ENCODE measurements at places on chromosomes 12 and 14.
A peak's percentile ranks its signal among the peaks of the same experiment; 100 is the strongest.

DNA sequence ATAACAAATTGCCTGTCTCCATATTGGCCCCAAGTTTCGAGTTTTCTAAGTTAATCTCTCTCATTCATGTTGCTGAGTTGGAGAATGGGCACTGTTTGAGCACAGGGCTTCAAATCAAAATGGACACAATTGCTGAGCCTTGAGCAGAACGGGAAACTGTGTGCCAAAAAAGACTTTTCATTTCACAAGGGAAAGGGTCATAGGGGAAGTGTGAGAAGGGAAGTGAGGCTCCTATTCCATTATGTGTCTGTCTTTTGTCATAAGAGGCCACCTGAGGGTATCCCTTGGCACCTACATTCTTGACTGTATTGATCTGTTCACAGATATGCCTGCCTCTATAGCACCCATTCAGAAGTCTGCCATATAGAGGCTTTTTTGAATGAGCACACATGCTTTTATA lies 59.1 kb downstream of the TTLL5 start:
- no peaks in the 10 kb centered on the region for H3K27me3 ChIP-seq
- peaks cover 52% of the 10 kb centered on the region for H3K4me1 ChIP-seq
- peak overlapping the region; percentile 42 for H3K27ac ChIP-seq
- H3K4me3 ChIP-seq: no peak overlapping the region

GRCh38 chr14:79549515-79549914 lies 661.8 kb downstream of the DIO2 start:
- no peaks in the 10 kb centered on the region for H3K36me3 ChIP-seq
- DNase-seq: no peak
- no peak overlapping the region for H3K4me3 ChIP-seq
- H3K27me3 ChIP-seq: no peaks in the 10 kb centered on the region
- no peaks in the 10 kb centered on the region for H3K4me1 ChIP-seq
- no peak overlapping the region for H3K27ac ChIP-seq

GRCh38 chr12:116423094-116423493 lies 136.1 kb upstream of the MAP1LC3B2 start:
- no peak overlapping the region for H3K4me3 ChIP-seq
- no peaks in the 10 kb centered on the region for H3K4me1 ChIP-seq
- H3K27me3 ChIP-seq: no peaks in the 10 kb centered on the region
- DNase-seq: no peak
- H3K27ac ChIP-seq: no peak overlapping the region

DNA sequence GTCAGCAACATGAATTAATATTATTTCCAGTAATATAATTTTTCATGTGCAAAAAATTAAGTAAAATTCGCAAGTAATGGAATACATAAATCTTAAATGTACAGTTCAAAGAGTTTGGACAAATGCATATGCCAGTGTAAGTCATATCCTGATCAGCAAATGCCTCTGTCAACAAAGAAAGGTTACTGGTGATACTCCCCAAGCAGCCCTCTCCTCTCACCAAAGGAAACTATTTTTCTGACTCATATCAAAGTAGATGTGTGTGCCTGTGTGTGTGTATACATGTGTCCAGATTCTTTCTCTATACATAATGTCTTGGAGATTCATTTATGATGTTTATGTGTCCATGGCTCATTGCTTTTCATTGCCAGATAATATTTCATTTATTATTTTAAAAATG lies 1035.0 kb downstream of the SLC16A7 start:
- H3K4me1 ChIP-seq: no peaks in the 10 kb centered on the region
- H3K27me3 ChIP-seq: no peaks in the 10 kb centered on the region
- DNase-seq: no peak
- H3K36me3 ChIP-seq: no peaks in the 10 kb centered on the region

DNA sequence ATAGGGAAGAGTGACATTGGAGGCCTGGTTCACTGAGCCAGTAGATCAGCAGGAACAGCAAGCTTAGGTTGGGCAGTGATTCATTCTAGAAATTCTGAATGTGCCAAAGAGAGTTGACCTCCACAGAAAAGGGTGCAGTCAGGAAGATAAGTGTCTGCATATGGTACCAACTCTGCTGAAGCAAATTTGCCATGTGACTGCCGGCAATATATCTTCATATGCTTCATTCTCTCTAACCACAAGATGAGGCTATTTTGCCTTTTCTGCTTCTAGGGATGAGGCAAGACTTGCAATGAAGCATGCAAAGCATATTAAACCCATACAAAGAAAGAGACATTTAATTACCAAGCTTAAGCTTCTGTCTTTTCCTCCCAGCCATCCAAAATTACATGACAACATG lies 13.6 kb downstream of the CCDC198 start:
- no peak overlapping the region for H3K4me3 ChIP-seq
- no peak for DNase-seq
- H3K27ac ChIP-seq: no peak overlapping the region
- H3K27me3 ChIP-seq: no peaks in the 10 kb centered on the region

GRCh38 chr12:123268850-123269249 lies 2.8 kb downstream of the CDK2AP1 start:
- H3K4me1 ChIP-seq: peaks cover 4% of the 10 kb centered on the region
- no peaks in the 10 kb centered on the region for H3K36me3 ChIP-seq
- H3K27ac ChIP-seq: peak overlapping the region; percentile 76
- H3K4me3 ChIP-seq: no peak overlapping the region
- DNase-seq: no peak
- no peaks in the 10 kb centered on the region for H3K27me3 ChIP-seq

DNA sequence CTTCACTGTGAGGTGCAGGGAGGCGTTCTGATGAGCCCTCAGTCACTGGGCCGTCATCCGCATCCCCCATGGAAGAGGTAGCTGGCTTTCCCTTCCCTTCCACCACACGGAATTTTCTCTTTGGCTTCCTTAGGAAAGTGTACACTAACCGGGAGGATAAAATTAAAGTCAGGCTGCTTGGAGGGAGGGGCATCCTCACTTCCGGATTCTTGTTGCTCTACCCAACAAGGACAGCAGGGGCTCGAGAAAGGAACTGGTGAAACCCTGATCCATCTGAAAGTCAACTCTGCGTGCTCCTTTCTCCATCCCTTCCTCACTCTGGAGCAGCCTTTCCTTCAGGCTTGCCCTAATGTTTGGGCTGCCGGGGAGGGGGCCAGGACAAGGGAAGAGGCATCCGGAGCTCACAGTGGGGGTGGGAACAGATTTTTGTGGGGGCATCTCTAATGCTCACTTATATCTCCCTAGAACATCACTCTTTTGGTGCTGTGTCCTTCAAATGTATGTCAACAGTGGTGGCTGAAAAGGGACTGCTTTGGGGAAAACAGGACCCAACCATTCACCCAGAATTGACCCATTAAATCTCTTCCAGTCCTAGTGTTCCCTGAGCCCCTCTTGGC lies 101.4 kb upstream of the FKBP4 start:
- no peaks in the 10 kb centered on the region for H3K27me3 ChIP-seq
- H3K36me3 ChIP-seq: no peaks in the 10 kb centered on the region
- H3K4me1 ChIP-seq: no peaks in the 10 kb centered on the region
- H3K27ac ChIP-seq: no peak overlapping the region
- no peak overlapping the region for H3K4me3 ChIP-seq
- DNase-seq: no peak

DNA sequence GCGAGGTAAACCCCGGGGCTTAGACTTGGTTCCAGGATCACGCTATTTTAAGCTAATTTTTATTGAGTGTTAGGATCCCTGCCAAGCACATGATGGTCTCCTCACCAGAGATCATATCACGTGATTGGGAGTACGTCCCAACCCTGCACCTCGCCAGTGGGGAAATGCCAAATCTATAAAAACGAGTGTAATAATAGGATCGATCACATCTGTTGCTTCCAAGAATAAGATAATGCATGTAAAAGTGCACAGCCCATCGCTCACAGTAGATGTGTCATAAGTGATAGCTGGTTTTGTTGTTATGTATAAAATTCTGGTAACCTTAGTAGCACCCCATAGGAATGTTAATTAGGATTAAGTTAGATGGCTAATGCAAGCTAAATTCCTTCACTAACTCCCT lies 581.0 kb upstream of the TMEM132C start:
- no peak overlapping the region for H3K4me3 ChIP-seq
- no peak for DNase-seq
- H3K4me1 ChIP-seq: no peaks in the 10 kb centered on the region
- no peaks in the 10 kb centered on the region for H3K36me3 ChIP-seq

GRCh38 chr14:25908277-25909044 lies 689.4 kb downstream of the NOVA1 start:
- no peaks in the 10 kb centered on the region for H3K27me3 ChIP-seq
- H3K27ac ChIP-seq: no peak overlapping the region
- no peak for DNase-seq
- no peaks in the 10 kb centered on the region for H3K36me3 ChIP-seq
- no peak overlapping the region for H3K4me3 ChIP-seq
- no peaks in the 10 kb centered on the region for H3K4me1 ChIP-seq

GRCh38 chr12:70364695-70365397 lies 1.2 kb upstream of the KCNMB4 start:
- DNase-seq: no peak
- H3K27ac ChIP-seq: no peak overlapping the region
- H3K36me3 ChIP-seq: no peaks in the 10 kb centered on the region
- H3K4me1 ChIP-seq: peaks cover 8% of the 10 kb centered on the region
- no peaks in the 10 kb centered on the region for H3K27me3 ChIP-seq

GRCh38 chr14:22465201-22465840 lies 123.7 kb downstream of the DAD1 start:
- H3K36me3 ChIP-seq: no peaks in the 10 kb centered on the region
- no peak for DNase-seq
- no peak overlapping the region for H3K4me3 ChIP-seq
- H3K27ac ChIP-seq: no peak overlapping the region

DNA sequence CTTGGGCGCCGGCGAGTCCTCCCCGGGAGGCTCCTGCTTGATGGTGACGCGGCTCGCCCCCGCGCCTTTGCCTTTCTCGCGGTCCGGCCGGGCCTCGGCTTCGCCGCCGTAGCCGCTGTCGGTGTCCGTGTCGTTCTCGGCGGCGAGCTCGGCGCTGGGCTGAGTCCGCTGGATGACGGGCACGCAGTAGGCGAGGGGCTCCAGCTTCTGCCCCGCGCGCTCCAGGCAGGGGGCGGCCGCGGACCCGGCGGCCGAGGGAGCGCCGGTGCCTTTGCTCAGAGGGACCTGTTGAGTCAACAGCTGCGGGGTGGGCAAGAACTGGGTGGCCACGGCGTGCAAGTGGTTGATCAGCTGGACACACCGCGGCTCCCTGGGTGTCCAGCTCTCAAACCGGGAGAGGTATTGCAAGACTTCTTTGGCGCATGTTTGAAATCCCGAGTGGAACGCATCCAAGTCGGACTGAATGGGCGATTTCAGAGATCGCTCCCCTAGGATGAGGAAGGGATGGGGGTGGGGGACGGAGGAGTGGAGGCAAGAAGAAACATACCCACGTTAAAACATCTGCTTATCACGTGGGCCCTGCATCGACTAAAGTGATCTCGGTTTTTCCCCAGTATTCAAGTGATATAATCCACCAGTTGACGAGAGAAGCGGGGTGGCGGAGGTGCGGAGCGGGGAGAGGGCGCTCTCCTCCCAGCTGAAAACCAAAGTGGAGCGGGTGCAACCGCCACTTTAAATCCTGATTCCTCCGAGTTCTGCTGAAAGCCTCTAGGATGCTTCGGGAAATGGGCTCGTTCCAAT lies 2.0 kb downstream of the BHLHE41 start:
- H3K36me3 ChIP-seq: no peaks in the 10 kb centered on the region
- H3K27me3 ChIP-seq: no peaks in the 10 kb centered on the region
- peak overlapping the region; percentile 92 for H3K27ac ChIP-seq
- peaks cover 16% of the 10 kb centered on the region for H3K4me1 ChIP-seq
- peak; percentile 81 for DNase-seq
- H3K4me3 ChIP-seq: peak overlapping the region; percentile 46

DNA sequence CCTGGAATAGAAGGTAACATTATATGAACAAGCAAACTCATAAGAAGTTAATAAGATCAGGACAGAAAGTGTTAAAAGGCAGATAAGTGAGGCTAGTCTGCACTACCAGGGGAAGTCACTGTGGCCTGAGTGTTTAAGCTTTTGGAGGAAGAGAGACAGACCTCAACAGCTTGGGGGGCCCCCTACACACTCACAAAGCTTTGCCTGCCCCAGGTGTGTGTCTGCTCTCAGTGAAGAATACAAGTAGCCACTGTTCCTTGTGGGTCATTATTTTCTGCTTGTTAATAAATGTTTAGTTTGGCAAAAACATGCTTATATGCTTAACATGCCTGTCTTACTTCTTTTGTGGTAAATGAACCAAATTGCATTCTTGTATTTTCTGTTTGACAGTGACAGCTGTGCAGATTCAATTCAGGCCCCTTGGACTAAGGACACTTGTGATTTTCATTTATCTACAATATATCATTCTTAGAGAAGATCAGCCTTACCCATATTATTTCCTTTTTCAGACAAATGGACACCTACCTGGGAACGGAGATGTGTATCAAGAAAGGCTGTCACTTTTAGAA lies 50.7 kb upstream of the C12orf71 start:
- no peaks in the 10 kb centered on the region for H3K27me3 ChIP-seq
- no peak for DNase-seq
- H3K4me1 ChIP-seq: no peaks in the 10 kb centered on the region
- H3K27ac ChIP-seq: no peak overlapping the region
- no peak overlapping the region for H3K4me3 ChIP-seq

- H3K27me3 ChIP-seq: no peaks in the 10 kb centered on the region
- H3K4me1 ChIP-seq: peaks cover 3% of the 10 kb centered on the region
- no peak overlapping the region for H3K4me3 ChIP-seq
- H3K36me3 ChIP-seq: no peaks in the 10 kb centered on the region
Observed at GRCh38 chr14:67564236-67564635, 31.1 kb downstream of the PLEKHH1 start.

- no peak overlapping the region for H3K27ac ChIP-seq
- H3K4me1 ChIP-seq: no peaks in the 10 kb centered on the region
- no peak for DNase-seq
- H3K27me3 ChIP-seq: no peaks in the 10 kb centered on the region
- H3K36me3 ChIP-seq: no peaks in the 10 kb centered on the region
Observed at GRCh38 chr14:22519877-22520685, 68.9 kb downstream of the DAD1 start.

- H3K27me3 ChIP-seq: no peaks in the 10 kb centered on the region
- no peak overlapping the region for H3K27ac ChIP-seq
- DNase-seq: no peak
- no peaks in the 10 kb centered on the region for H3K36me3 ChIP-seq
- no peak overlapping the region for H3K4me3 ChIP-seq
Observed at GRCh38 chr12:46950094-46950493, 124.3 kb upstream of the SLC38A4 start.

- no peaks in the 10 kb centered on the region for H3K4me1 ChIP-seq
- H3K27me3 ChIP-seq: no peaks in the 10 kb centered on the region
- H3K36me3 ChIP-seq: no peaks in the 10 kb centered on the region
- H3K4me3 ChIP-seq: no peak overlapping the region
- no peak overlapping the region for H3K27ac ChIP-seq
- DNase-seq: no peak
Observed at GRCh38 chr12:110004598-110004997, 5.4 kb downstream of the ANKRD13A start.

DNA sequence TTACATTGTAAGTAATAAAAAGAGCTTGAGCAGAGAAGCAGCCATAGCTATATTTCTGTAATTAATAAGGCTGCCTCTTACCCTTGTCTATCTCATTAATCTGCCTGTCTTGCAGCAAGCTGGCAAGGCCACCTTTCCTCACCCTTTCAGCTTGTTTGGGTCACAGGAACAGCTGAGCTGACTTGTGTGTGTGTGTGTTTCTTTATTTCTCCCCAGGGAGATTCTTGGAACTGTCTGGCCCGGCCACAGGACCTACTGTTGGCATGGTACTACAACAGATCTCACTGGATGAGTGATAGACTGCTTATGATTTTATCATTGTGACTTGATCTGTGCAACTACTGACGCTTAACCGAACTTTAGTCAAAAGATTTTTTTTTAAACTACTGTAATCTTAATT lies 213.7 kb downstream of the SLC2A13 start:
- H3K27me3 ChIP-seq: no peaks in the 10 kb centered on the region
- no peak overlapping the region for H3K4me3 ChIP-seq
- no peak overlapping the region for H3K27ac ChIP-seq

Data from pancreas (tissue), 10 donors.